ENCODE measurements at places on chromosomes 1 and 21.

DNA sequence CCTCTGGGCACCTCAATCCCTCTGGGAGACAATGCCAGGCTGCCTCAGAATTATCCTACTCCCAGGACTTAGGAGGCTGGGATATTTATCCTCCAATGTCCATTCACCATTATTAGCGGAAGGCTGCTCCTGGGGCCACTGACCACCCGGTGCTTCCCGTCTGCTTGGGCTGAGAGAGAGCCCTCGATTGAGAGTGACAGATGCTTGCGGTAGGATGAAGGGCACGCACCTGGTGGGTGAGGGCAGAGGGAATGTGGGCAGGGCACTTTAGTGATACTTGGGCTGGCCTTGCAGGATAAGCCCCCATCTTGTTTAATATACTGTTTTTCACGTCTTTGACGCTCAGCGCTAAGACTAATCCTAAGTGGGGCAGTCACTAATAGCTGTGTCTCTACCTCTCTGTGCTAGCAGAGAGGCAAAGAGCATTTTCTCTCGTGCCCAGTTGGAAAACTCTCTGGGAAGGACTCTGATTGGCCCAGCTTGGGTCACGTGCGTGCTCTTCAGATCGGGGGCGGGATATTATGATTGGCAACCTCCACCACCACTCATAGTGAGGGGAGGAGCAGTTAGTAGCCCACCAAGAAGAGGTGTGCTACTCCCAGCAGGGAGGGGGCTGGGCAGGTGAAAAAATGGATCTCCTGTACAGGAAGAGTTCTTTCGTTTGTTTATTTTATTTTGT is 10.6 kb upstream of the PARS2 start:
- DNase-seq = peak; percentile 40

GRCh38 chr1:168665975-168666374 is 63.0 kb downstream of the DPT start:
- no peak for DNase-seq

GRCh38 chr1:236099355-236099974 is 34.6 kb upstream of the NID1 start:
- DNase-seq = no peak

DNA sequence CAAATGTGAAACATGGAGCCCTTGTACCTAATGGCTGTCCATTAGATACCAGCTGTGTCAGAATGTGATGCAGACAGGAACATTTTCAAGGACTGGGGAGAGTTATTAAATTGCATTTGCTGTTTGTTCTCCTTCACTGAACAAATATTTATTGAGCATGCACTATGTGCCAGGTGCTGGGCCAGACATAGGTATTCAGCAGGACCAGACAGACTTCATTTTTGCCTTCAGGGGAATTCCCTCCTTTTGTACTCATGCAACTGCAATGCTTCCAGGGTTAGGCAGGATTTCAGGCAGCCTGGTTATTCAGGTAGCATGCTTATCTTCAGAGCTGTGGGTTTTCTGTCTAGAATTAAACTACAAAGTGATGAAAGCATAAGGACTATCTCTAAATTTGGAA is 64.2 kb upstream of the SMYD2 start:
- peak; percentile 68 for DNase-seq
